ENCODE measurements at places on chromosomes 3 and 15.

DNA sequence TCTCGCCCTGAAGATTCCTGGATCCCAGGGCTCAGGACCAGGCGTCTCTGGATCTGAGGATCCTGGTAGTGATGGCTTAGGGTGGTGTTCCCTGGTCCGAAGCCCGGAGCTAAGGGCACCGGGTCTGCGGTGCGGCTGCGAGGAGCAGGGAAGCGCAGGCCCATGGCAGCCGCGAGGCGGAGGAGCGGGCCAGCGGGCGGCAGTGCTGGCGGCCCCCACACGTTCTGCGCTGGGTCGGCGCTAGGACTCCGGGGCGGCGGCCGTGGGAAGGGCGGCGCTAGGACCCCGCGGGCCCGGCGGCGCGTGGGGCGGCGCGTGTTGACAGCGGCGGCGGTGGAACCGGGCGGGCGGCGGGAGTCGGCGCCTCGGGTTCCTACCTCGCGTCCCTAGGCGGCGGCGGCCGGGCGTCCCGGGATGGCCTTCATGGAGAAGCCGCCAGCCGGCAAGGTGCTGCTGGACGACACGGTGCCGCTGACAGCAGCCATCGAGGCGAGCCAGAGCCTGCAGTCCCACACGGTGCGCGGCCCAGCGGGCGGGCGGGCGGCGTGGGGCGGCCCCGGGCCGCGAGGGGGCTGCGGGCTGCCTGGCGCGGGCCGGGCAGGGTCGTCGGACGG lies at the start of gene PXK:
Gene PXK, plus strand, starts transcription at position 318 of the 614 bp plus-strand sequence. Its CDS starts 97 bp downstream, at position 415.
- peak; percentile 3 for DNase-seq
- peak within 1 kb of the TSS; percentile 75 for H3K27ac ChIP-seq
- no peaks in the 10 kb centered on the region for H3K36me3 ChIP-seq
- peak within 1 kb of the TSS; percentile 78 for H3K4me3 ChIP-seq

DNA sequence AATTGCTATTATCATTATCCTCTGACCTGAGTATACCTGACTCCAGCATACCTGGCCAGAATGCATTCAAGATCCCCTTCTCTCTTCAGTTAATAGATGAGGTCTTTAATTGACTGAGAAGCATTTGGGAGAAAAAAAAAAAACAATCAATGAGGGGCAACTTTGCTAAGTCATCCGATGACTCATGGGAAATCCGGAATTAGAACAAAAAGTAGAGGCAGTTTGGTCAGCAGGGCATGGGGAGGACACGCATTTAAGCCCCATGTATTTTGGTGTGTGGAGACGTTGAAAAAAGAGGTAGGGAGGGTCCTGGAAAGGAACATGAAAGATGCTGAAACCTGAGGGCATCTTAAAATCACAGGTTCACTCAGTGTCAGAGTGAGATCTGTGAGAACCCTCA lies 256.2 kb downstream of the RORA start:
- no peaks in the 10 kb centered on the region for H3K27me3 ChIP-seq
- no peaks in the 10 kb centered on the region for H3K36me3 ChIP-seq
- no peak overlapping the region for H3K4me3 ChIP-seq
- no peak overlapping the region for H3K27ac ChIP-seq
- H3K4me1 ChIP-seq = peaks cover 5% of the 10 kb centered on the region

DNA sequence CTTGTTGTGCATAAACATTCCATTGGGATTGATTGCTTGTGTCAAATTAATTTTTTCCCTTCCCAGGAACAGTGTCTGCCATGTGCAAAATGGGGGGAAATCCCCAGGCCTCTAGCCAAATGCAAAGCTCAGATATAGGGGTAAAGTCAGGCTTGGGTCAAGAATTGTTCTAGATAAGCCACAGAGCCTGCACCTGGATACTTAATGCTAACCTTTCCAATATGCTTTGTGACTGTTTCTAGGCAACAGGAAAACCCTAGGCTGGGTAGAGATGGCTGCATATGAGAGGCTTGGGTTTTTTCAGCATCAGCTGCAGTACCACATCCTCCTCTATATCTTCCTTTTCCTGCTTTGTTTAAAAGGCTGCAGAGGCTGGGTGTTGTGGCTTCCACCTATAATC lies 61.9 kb upstream of the ROPN1 start:
- H3K4me1 ChIP-seq = no peaks in the 10 kb centered on the region
- no peaks in the 10 kb centered on the region for H3K27me3 ChIP-seq
- no peaks in the 10 kb centered on the region for H3K36me3 ChIP-seq
- H3K4me3 ChIP-seq = no peak overlapping the region
- no peak for DNase-seq

GRCh38 chr3:195179776-195180489 lies 91.0 kb downstream of the XXYLT1 start:
- peaks cover 32% of the 10 kb centered on the region for H3K4me1 ChIP-seq
- H3K27me3 ChIP-seq = no peaks in the 10 kb centered on the region
- no peaks in the 10 kb centered on the region for H3K36me3 ChIP-seq
- no peak overlapping the region for H3K4me3 ChIP-seq
- peak overlapping the region; percentile 81 for H3K27ac ChIP-seq
- DNase-seq = no peak

- peak overlapping the region; percentile 94 for H3K27ac ChIP-seq
- H3K4me3 ChIP-seq = peak overlapping the region; percentile 63
Observed at GRCh38 chr3:9914559-9915253, 2.2 kb upstream of the IL17RC start.

- H3K27me3 ChIP-seq = no peaks in the 10 kb centered on the region
- no peak for DNase-seq
- H3K36me3 ChIP-seq = no peaks in the 10 kb centered on the region
Observed at GRCh38 chr3:31945738-31946052, 35.4 kb downstream of the OSBPL10 start.

DNA sequence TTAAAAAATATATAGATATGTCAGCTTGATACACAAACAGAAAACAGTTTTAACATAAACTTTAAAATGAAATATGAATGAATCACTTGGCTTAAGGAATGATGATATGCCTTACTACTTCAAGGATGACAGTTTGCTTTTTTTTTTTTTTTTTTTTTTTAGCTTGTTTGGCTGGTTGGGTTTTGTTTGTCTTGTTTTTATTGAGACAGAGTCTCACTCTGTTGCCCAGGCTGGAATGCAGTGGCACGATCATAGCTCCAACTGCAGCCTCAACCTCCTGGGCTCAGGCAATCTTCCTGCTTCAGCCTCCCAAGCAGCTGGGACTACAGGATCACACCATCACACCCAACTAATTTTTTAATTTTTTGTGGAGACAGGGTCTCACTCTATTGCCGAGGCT lies 14.5 kb downstream of the LRRC2 start:
- no peak overlapping the region for H3K27ac ChIP-seq
- H3K27me3 ChIP-seq = no peaks in the 10 kb centered on the region
- H3K36me3 ChIP-seq = no peaks in the 10 kb centered on the region

GRCh38 chr15:78003539-78004008 lies 73.9 kb downstream of the TBC1D2B start:
- no peak overlapping the region for H3K27ac ChIP-seq
- no peak overlapping the region for H3K4me3 ChIP-seq
- H3K4me1 ChIP-seq = peaks cover 55% of the 10 kb centered on the region
- H3K36me3 ChIP-seq = peaks cover 90% of the 10 kb centered on the region
- no peak for DNase-seq

GRCh38 chr3:26381411-26381810 lies 241.2 kb upstream of the LRRC3B start:
- H3K4me3 ChIP-seq = no peak overlapping the region
- H3K27me3 ChIP-seq = no peaks in the 10 kb centered on the region
- no peaks in the 10 kb centered on the region for H3K4me1 ChIP-seq
- no peak for DNase-seq
- no peak overlapping the region for H3K27ac ChIP-seq

DNA sequence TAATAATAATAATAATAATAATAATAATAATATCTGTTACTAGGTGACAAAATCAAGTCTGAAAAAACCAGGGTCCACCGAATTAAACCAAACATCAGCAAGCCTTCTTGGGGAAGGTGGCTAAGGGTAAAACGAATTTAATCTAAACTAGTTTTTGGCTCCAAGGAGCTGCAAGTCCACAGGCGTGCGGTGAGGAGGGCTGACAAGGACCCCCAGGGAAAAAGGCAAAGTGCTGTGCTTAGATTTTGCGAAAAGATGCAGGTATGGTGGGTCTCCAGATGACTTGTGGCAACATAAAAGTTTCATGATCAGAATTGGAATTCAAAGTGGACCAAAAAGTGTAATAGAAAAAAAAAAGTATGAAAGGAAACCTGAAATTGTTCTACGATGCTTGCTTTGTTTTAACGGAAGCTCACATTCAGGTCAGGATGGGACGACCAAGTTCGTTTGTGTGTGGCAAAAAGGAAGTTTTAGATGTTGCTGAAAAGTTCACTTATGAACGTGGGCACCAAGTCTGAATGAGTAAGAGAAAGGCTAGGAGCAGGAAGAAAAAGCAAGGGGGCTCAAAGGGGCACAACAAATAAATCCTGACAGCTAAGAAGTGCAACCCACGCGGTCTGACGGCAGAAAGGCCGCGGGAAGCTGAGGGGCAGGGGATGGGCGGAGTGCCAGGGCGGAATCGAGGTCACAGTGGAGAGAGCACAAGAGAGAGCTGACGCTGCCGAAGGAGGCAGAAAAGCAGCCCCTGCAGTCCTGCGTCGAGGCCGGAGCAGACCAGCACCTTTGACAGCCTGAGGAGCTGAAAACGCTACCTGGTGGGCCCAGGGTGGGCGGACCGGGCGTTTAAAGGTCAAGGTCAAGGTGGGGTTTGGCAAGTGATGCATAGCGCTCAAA lies 1.1 kb downstream of the WDR82 start:
- peak overlapping the region; percentile 76 for H3K4me3 ChIP-seq
- no peaks in the 10 kb centered on the region for H3K27me3 ChIP-seq
- H3K4me1 ChIP-seq = peaks cover 68% of the 10 kb centered on the region

DNA sequence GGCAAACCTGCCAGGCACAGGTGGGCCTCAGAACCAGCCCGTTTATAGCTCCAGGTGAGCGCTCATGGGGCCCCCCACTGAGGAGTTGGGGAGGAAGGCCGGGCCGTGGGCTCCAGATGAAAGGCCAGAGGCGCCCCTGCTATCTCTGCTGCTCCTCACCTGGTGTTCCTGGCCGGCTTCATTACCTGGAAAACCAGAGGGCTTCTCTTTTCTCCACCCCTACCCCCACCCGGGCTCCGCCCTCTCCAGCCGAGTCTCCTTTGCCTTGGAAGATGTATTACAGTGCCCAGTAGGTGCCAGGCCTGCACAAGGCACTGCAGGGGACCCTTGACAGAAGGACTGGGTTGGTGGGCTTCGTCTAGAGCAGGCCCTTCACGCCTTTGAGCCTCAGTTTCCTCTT lies 111.4 kb downstream of the WNT7A start:
- no peaks in the 10 kb centered on the region for H3K27me3 ChIP-seq
- no peak overlapping the region for H3K27ac ChIP-seq
- no peaks in the 10 kb centered on the region for H3K36me3 ChIP-seq
- no peaks in the 10 kb centered on the region for H3K4me1 ChIP-seq

DNA sequence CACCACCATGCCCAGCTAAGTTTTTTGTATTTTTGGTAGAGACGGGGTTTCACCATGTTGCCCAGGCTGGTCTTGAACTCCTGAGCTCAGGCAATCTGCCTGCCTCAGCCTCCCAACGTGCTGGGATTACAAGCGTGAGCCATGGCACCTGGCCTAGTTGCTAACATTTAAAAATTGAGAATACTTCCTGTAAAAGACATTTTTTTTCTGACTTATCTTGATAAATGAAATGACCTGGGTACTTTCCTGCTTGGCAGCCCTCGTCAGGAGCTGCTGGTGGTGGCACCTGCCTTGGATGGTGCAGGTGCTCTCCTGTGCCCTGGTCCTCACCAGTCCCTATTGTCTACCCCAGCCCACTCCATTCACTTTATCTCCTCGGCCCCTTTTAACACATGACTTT lies 66.8 kb upstream of the FOXP1 start:
- H3K4me1 ChIP-seq = no peaks in the 10 kb centered on the region
- H3K27me3 ChIP-seq = no peaks in the 10 kb centered on the region
- no peaks in the 10 kb centered on the region for H3K36me3 ChIP-seq
- H3K4me3 ChIP-seq = no peak overlapping the region

DNA sequence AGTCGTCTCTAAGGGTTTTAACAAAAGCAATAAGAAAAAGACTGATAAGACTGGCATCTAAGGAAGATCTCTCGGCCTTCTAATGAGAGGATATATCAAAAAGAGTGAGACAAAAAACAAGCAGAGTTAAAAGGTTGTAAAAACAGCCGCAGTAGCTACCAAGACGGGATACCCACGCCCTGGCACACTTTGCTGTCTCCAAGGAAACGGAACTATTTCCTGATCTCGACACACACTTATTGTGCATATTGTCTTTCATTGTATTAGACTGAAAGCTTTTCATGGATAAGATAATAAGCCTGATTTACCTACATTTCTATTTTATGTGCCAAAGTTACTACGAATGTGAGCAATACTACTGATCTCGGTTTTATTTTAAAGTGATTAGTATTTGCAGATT lies 161.5 kb upstream of the MCTP2 start:
- H3K27me3 ChIP-seq = no peaks in the 10 kb centered on the region
- H3K4me1 ChIP-seq = peaks cover 5% of the 10 kb centered on the region
- no peaks in the 10 kb centered on the region for H3K36me3 ChIP-seq
- H3K27ac ChIP-seq = no peak overlapping the region
- H3K4me3 ChIP-seq = no peak overlapping the region

DNA sequence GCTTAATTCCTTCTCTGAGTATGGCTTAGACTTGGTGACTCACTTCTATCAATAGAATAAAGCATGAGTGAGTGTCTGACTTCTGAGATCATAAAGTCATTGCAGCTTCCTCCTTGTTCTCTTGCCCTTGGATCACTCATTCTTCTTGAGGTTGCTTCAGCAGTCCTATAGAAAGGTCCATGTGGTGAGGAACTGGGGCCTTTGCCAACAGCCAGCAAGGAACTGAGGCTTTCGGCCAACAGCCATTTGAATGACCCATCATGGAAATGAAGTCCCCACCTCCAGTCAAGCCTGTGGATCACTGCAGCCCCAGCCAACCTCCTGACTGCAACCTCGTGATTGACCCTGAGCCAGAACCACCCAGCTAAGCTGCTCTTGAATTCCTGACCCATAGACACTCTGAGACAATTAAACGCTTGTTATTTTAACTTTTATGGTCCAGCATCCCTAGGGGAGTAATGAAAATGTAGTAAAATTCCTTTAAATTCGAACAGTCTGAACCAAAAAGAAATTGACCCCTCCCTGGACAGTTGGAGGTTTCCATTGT lies 84.5 kb downstream of the WDR76 start:
- H3K27ac ChIP-seq = no peak overlapping the region
- H3K4me1 ChIP-seq = no peaks in the 10 kb centered on the region
- no peak overlapping the region for H3K4me3 ChIP-seq

GRCh38 chr3:27659279-27660021 lies 62.7 kb downstream of the EOMES start:
- H3K27ac ChIP-seq = peak overlapping the region; percentile 17
- H3K4me1 ChIP-seq = peaks cover 6% of the 10 kb centered on the region
- H3K36me3 ChIP-seq = no peaks in the 10 kb centered on the region
- H3K27me3 ChIP-seq = no peaks in the 10 kb centered on the region
- H3K4me3 ChIP-seq = no peak overlapping the region
- no peak for DNase-seq

DNA sequence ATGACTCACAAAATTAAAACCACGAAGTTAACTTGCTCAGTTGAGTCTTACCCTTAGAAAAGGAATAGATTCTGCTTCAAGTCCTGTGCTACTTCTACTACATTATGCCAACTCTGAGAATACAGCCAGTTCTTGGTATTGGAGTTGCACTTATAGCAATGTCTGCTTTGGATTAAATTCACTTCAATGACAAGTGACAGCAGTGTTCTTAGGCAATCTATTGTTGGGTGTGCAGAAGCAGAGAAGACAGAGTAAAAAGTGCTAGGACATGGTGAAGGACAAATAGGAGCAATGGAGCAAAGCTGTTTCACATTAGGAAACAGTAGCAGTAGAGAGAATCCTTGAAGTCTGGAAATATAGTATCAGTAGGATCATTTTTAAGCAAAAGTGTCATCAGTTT lies 713.1 kb downstream of the SI start:
- H3K27ac ChIP-seq = no peak overlapping the region
- DNase-seq = no peak
- no peaks in the 10 kb centered on the region for H3K36me3 ChIP-seq
